Stimulated activated CD8-positive, alpha-beta memory T cell treated with anti-CD3 and anti-CD28 coated beads, Interleukin-2, amount 100 ng/mL, for 48 hours (primary cell): ENCODE measurements at places on chromosomes 5 and 9.

GRCh38 chr9:89418882-89419640 is 78.9 kb downstream of the SEMA4D start:
- DNase-seq, result peak; percentile 71

- DNase-seq, result no peak
Measured at GRCh38 chr5:139486201-139486600, 3.6 kb upstream of the STING1 start.

- no peak for DNase-seq
Measured at GRCh38 chr9:136853596-136854112, 1.5 kb downstream of the MAMDC4 start.

DNA sequence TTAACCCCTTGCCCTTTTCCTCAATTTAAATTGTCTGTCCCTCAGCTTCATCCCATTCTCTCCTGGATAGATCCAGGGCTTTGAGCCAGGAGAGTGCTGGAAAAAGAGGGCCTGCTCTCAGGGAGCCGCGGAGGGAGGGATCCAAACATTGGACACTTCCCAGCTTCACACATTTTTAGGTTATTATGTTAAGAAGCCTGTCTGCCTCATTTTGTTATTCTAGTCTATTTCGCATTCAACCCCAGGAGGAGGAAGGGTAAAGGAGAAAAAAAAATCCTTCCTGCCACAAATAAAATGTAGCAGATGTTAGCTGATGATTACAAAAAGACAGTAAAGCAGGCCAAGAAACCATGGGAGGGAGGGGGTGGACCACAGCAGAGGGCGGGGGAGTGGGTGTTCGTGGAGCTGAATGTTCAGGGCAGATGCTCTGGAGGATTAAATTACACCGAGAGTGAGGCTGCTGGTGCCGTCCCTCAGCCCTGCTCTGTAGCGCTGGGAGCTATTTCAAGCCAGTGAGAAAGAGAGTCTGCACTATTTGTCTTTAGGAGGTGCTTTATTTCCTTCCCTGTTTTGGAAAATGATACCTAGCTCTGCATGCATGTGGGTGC is 60.6 kb upstream of the ZFR start:
- no peak for DNase-seq

GRCh38 chr9:89802781-89803355 is 198.1 kb downstream of the GADD45G start:
- DNase-seq, result no peak

GRCh38 chr9:100014846-100015245 is 84.0 kb downstream of the ERP44 start:
- DNase-seq, result no peak

- no peak for DNase-seq
Measured at GRCh38 chr5:81989204-81989603, 17.4 kb downstream of the ATG10 start.

DNA sequence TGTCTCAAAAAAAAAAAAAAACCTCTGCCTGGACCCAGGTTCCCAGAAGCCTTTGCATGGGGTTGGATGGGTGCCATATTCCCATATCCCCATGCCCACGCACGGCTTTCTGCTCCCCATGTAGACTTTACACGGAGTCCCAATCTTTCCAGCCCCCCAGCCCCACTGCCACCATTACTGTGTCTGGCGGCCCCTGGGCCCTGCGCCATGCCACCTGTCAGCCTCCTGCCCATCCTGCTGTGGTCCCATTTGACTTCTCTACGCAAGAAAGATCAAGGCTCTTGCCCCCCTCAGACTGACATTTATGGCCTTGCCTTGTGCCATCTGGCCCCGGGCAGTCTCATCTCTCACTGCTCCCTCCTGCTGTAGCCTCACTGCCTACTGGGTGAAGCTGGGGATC is 6.5 kb upstream of the AK1 start:
- DNase-seq, result no peak

- no peak for DNase-seq
Measured at GRCh38 chr5:146656703-146657102, 140.7 kb upstream of the GPR151 start.
